ENCODE measurements at places on chromosomes 7 and 10.

GRCh38 chr10:69465457-69466157, 14.3 kb downstream of the TSPAN15 start:
- no peak for DNase-seq

GRCh38 chr10:1043532-1043995, 5.4 kb downstream of the IDI1 start:
- no peak for DNase-seq

DNA sequence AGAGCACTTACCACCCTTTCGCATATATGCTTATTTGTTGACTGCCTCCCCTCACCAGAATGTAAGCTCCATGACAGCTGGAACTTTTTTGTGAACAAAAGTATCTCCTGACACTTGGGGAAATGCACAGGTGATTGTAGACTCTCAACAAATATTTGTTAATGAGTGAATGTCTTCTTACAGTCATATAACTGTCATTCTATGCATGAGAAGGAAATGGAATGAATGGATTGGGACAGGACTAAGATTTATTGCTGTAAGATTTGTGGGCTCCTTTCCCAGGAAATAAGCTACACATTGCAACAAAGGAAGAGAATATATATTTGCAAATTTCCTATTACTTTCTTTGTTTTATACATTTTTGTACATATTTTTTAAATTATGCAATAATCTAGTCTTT, 48.5 kb downstream of the FEZF1 start:
- no peak for DNase-seq

- DNase-seq: no peak
These were observed 15.5 kb upstream of the LARP4B start for GRCh38 chr10:947051-947450.

DNA sequence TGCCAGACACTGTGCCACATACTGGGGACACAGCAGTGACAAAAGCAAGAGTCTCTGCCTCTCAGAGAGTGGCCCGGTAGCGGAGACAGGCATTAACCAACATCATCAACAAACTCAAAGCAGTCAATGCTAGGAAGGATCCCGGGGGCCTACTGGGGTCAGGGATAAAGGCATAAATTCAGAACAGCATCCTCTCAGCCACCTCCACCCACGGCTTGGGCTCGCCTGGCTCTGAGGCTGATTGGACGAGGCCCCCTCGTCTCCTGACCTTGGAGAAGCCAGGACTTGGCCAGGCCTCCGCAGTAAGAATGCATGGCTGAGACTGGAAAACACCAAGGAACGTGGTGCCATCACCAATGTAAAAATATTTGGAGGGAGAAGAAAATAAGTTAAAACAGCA, 102.1 kb downstream of the ARHGAP22 start:
- DNase-seq: no peak

GRCh38 chr10:72800000-72800740, 93.4 kb upstream of the OIT3 start:
- no peak for DNase-seq

DNA sequence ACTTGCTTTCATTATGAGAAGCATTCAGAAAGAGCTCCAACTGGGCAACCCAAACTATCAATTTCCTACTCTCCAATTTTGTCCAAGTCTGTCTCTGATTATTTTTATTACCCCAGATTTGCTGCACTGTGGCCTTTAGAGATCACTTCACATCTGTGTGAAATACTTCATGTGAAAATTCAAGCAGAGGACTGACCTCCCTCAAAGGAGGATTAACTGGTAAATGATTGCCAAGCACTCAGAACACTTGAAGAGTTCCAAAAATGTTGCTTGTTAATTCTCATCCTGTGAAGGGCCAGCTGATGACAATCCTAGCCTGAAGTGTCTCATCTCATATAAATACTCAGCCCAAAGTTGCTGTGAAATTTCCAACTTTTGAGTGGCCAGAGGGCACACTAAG, 182.8 kb upstream of the DGKB start:
- no peak for DNase-seq

GRCh38 chr10:7788639-7789286, 786 bp downstream of the ATP5F1C start:
- no peak for DNase-seq

DNA sequence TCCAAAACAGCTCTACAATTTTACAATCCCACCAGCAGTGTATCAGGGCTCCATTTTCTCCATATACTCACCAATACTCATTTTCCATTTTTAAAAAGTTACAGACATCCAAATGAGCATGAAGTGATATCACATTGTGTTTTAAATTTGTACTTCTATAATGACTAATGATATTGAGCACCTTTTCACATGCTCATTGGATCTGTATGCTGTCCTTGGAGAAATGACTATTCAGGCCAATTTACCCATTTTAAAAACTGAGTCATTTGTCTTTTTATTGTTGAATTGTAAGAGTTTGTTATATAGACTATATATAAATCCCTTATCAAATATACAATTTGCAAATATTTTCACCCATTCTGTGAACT, 162.0 kb downstream of the MAGI2 start:
- no peak for DNase-seq

DNA sequence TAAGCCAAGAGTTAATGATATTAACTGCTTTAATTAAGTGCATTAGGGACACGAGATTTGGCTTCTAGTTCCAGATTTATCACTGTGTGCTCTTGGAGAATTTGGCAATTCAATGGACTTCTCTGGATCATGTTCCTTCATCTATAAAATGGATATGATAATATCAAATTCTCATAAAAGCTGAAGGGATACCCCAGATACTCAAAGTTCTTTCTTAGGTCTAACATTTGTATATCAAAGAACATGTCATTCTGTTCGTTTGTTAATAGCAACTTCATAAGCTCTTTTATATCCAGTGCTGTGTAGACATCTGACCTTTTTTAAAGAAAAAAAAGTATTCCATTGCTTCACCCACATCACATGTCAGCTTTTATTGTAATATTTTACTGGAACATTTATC, 54.6 kb upstream of the HDAC9 start:
- DNase-seq: no peak

DNA sequence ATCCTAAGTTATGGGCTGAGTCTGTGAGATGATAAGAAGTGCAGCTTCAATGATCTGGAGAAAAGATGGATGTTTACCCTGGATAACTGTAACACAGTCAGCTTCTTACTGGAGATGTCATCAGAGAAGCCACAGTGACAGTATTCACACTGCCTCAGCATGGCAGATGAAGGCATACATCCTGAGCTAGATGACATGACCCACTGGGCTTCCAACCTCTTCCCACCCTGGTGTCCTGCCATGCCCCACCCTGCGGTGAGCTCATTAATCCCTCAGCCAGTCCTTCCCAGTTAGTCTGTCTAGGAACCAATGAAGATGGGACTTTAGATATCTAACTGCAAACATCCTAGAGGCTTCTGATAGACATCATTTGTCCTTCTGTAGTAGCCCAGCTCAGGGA, 213.8 kb downstream of the TAX1BP1 start:
- DNase-seq: no peak

DNA sequence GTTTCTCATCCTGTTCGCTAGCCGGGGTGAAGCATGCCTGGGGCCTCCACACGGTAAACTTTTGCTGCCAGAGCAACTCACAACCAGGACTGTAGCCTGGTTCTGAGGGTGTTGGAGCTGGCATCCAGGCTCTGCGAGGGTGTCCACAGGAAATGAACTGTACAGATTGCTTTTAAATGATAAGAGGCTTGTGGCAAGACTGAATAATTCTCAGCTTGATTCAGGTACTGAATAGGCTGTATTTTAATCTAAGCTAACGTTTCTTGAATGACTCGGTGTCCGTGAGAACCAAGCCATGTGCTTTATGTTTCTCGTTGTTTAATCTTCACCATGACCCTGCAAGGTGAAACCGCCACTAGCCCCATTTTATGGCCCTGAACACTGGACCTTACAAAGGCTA, 49.3 kb downstream of the EEPD1 start:
- no peak for DNase-seq

GRCh38 chr7:3240826-3241430, 60.1 kb upstream of the SDK1 start:
- no peak for DNase-seq

DNA sequence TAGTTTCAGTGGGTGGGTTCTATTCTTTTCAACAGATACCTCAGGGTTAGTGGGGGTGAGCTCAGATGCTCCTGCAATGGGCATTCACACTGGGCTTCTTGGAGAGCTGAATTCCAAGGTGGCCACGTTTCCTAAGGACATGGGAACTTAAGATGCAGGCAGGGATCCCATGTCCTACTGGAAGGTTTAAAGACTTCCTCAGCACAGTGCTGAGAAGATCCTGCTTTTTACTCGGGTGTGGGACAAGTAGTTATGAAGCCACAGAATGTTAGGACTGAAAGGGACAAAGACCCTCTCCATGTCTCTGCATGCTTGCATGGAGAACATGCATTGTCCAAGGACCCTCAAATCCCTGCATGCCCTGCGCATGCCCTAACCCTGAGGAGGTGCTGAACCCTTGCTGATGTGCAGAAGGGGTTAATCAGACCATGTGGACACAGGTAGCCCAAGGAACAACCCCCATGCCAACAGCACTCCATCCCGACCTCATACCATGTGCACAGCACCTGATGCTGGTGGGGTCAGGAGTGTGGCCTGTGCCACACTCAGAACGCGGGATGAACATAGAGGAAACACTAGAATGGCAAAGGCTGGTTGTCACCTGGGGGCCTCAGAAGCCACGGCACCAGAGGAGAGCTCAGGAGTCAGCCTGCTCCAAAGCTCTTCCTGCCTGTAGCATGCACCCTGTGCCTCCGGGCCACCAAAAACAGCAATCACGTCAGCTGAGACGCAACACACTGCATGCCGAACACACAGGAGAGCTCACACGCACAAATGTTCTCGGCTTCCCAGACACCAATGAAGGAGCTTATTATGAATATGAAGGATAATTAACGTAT, 15.2 kb downstream of the IL2RA start:
- DNase-seq: no peak

DNA sequence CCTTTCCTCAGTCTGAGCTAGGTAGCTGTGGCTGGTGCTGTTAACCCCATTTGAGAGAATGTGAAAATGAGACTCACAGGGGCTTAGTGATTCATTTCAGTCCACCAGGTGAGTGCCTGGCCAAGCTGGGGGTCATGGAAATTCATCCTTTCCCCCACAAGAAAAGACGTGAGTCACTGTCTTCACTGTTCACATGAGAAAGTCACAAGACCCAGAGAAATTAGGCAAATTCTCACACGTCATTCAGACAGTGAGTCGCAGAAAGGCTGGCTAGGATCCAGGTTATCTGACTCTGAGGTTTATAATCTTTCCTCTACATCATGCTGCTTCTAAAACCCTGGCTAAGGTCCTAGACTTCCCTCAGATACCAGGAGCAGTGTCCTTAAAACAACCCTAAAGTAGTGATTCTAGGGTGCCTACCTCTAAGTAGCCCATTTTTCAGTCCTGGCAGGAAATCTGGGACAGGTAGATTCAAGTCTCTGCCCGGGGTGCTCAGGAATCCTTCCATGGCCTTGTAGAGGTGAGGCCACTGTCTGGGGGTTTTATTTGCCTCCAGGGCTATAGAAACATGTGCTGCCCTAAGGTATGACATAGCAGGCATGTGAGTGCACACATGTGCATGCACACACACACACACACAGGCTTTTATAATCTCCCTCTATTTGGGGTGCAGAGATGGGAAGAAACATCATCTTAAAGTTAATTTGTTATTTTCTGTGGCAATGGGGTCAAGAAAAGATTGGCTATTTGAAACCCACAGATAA, 427.9 kb upstream of the CELF2 start:
- DNase-seq: no peak

- no peak for DNase-seq
These were observed 11.9 kb upstream of the ABCC2 start for GRCh38 chr10:99770408-99771045.

DNA sequence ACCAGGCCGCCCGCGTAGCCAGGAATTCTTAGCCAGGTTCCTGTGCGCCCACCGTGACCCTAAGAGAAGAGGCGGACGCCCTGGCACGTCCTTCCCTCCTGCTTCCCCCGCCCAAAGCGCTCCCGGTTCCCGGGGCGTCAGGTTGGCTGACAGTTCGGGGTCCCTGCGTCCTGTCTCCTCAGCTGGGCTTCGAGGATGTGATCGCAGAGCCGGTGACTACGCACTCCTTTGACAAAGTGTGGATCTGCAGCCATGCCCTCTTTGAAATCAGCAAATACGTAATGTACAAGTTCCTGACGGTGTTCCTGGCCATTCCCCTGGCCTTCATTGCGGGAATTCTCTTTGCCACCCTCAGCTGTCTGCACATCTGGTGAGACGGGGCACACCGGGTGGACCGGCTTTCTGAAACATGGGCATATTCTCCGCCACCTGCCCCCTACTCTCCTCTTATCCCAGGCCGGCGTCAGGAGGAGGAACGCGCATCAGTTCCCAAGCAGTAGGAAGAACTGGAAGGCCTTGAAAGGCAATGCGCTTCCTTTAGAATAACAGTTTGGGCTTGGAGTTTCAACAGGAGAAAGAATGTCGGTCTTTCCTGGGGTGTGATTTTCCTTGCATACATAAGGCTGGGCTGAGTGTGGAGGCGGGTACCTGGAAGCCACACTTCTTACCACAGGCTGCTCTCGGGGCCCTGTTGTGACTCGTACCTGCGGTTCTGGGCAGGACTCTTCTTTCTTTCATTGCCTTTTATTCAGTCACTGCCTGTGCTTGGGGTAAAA, 728 bp downstream of the CAV2 start:
- no peak for DNase-seq

DNA sequence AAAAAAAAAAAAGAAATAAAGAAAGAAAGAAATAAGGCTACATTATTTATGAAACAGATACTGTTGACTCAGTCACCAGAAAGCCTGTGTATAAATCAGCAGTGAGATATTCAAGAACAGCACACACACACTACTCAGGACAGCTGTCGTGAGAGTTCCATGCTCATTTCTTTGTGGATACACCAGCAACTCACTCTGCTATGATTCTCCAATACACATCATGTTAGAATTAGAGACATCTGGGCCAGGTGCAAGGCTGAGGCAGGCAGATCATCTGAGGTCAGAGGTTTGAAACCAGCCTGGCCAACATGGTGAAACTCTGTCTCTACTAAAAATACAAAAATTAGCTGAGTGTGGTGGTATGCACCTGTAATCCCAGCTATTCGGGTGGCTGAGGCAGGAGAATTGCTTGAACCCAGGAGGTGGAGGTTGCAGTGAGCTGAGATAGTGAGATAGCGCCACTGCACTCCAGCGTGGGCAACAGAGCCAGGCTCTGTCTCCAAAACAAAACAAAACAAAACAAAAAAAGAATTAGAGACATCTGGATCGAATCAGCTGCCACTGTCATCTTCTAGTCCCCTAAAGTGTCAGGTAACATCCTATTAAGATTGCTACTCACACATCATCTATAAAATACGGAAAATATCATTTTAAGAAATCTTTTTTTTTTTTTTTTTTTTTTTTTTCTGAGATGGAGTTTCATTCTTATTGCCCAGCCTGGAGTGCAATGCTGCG, 11.2 kb upstream of the NUPR2 start:
- no peak for DNase-seq

GRCh38 chr10:56624082-56624481, 263.0 kb upstream of the ZWINT start:
- no peak for DNase-seq

GRCh38 chr10:101961591-101962498, 94.1 kb downstream of the ARMH3 start:
- DNase-seq: no peak
